ENCODE measurements at places on chromosomes 4 and X.

- peak; percentile 12 for DNase-seq
Measured at GRCh38 chr4:108620933-108621905, 843 bp downstream of the RPL34 start.

DNA sequence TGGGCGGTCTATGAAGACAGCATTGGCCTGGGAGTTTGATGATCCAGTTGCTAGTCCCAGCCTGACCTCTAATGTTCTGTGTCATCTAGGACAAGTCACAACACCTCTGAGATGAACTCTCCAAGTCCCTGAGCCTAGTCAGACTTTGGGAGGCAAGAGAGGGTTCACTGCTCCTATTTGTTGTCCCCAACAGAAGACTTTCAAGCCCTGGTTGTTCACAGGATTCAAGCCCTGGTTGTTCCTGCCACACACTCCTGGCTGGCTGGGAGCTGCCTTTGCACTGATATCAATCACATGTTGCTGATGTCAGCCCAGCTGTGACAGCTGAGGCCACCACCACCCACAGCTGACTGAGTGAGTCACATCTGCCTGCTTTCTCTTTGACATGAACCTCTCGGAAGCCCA is 253.2 kb upstream of the RASGEF1B start:
- DNase-seq: no peak

- DNase-seq: no peak
Measured at GRCh38 chr4:85807247-85807950, 332.4 kb downstream of the ARHGAP24 start.

DNA sequence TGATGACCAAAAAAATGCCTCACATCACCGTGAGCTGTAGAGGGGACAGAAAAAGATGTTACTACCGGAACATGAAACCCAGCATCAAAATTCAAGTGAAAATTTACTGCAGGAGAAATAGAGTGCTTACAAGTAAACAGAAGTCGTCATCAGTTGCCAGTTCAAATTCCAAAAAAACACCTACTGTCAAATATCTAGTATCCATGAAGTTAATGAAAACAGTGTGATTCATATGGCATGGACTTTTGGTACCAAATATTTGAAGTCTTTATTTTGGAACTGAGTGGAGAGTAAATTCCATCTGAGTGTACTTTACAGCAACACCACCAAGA is 388.9 kb upstream of the SPOCK3 start:
- DNase-seq: no peak

DNA sequence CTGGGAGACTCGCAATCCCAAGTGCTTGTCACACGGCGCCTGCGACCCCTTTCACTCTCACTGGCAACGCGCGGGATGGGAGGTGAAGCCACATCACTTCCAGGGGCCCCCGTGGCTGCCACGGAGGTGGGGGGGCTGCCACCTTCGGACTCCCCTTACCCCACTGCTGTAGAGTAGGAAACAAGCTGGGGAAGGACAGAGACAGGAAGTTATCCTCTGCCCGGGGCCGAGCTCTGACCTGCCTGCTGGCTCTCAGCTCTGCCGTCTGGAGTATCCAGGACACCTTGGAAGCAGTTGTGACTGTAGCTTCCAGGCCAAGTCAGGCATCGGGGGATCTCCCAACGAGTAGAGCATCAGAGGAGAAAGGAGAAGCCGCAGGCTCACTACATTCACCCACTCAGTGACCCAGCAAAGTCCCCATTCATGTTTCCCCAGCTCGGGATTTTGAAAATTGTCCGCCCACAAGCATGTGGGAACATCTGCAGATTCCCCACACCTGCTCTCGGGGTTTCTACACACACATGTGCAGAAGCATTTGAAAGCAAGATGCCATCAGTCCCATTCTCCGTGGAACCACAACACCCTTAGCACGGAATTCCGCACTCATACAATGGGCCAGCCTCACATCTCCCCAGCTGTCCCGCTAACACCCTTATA is 10.8 kb downstream of the PDZD4 start:
- DNase-seq: no peak

DNA sequence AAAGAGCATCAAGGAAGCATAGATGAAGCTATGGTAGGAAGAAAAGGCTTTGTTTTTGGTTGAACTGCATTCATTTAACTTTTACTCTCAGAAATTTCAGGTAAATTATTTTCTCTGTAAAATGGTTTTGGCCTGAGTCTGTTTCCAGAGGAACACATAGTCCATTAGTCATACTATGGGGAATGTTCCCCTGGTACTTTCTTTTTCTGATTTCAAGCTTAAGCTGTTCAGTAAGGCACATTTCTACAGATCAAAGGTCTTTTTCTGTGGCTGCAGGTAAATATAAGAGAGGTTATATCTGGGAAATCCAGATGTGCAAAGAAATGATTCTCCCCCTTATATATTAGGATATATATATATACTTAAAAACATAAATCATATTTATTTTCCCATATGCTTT is 1744.4 kb upstream of the ADGRL3 start:
- DNase-seq: peak; percentile 15

GRCh38 chr4:91147067-91147466 is 1019.9 kb downstream of the CCSER1 start:
- no peak for DNase-seq

DNA sequence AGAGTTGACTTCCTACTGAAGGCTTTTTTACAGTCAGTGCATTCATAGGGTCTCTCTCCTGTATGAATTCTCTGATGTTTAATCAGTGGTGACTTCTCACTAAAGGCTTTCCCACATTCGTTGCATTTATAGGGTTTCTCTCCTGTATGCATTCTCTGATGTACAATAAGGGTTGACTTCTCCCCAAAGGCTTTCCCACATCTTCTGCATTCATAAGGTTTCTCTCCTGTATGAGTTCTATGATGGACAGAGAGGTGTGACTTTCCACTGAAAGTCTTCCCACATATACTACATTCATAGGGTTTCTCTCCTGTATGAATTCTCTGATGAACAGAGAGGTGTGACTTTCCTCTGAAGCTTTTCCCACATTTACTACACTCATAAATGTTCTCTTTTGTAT is 45.2 kb downstream of the ZNF674 start:
- DNase-seq: peak; percentile 8

DNA sequence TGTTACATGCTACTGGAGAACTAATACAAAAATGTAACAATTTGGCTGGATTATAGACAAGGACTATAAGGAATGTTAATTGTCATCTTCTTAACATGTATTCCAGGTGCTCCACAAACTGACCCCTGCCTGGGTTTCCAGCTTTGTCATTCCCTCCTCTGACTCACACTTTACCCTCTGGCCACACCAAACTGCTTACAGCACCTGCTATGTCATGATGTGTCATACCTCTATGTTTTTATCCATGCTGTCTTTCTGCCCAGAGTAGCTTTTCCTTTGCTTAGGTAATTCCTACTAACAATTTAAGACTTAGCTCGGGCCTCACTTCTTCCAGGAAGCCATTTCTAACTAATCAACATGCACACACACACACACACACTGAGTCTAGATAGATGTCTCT is 14.0 kb upstream of the SHROOM4 start:
- no peak for DNase-seq

DNA sequence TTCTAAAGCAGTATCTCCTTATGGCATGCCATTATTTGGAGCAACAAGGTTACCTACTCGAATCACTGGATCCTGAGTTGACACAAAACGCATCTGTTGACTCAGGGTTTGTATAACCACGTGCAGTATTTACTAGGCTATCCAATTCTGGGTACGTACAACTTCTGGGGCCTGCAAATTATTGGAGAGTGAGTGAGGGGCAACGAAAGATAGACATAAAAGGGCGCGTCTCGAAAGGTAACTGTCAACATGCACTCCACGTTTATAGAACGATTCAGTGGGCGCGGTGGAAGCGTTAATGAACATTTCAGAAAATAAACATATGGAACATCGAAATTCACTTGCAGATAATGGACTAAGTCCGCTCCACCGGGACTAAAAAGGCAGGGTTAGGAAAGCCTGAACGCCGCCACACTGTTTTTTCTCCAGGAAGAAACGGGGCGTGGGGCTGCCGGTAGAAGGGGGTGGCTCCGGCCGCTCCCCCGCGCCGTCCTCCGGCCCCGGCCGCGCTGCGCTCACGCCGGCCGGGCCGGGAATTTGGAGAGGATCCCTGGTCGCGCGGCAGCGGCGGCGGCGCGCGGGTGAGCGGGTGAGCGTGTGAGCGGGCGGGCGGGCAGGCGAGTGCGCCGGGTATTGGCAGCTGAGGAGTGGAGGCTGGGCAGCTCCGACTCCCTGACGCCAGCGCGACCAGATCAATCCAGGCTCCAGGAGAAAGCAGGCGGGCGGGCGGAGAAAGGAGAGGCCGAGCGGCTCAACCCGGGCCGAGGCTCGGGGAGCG is at the start of gene SMAD1:
TSS of gene SMAD1 (plus strand) at position 690 of the 778 bp plus-strand sequence. CDS start 32,761 bp downstream, outside the sequence.
- DNase-seq: peak; percentile 78

DNA sequence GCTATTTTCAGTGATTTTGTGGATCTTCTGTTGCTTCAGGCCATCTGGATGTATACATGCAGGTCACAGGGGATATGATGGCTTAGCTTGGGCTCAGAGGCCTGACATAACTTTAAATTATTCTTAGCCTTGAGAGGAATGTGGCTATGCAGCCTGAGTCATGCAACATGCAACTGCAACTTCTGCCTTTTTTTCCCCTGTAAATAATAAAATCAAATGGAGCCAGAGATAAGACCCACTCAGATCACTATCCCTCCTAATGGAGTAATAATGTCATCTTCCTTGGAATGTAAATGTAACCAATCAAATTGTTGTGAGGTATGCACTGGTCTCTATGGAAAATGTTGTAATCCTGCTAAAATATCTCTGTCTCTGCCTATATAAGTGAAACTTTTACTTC is 54.9 kb downstream of the MAGEB17 start:
- peak; percentile 60 for DNase-seq

GRCh38 chrX:18886344-18887161 is 97.4 kb downstream of the PHKA2 start:
- DNase-seq: peak; percentile 28
